Hair follicle dermal papilla cell (primary cell): ENCODE measurements at places on chromosomes 1 and 21. TPM values are rescaled to one million over a fixed set of nuclear protein-coding genes. Genes with fewer than 3 reads are reported as not detected.

The FAM177B gene
- not detected in 2 replicates for total RNA-seq

The CNIH4 gene
- 40.2 and 41.0 TPM in 2 replicates for total RNA-seq

The DYRK3 gene
- total RNA-seq: 29.2 and 30.5 TPM in 2 replicates

The HSF2BP gene
- 0.97 and 2.3 TPM in 2 replicates for total RNA-seq

The CDC42 gene
- 432 and 437 TPM in 2 replicates for total RNA-seq

The CPTP gene
- total RNA-seq: 19.1 and 24.0 TPM in 2 replicates

The NHLH1 gene
- total RNA-seq: 0.12 and 0.16 TPM in 2 replicates
